ENCODE measurements at places on chromosomes 2 and 18.

GRCh38 chr18:58105206-58105887, 61.3 kb downstream of the NEDD4L start:
- DNase-seq, result no peak

GRCh38 chr18:48640566-48641270, 101.9 kb downstream of the CTIF start:
- DNase-seq, result peak; percentile 48

- no peak for DNase-seq
Measured at GRCh38 chr18:28771849-28772248, 594.9 kb upstream of the CDH2 start.

- peak; percentile 12 for DNase-seq
Measured at GRCh38 chr2:72325592-72326422, 178.1 kb upstream of the CYP26B1 start.

DNA sequence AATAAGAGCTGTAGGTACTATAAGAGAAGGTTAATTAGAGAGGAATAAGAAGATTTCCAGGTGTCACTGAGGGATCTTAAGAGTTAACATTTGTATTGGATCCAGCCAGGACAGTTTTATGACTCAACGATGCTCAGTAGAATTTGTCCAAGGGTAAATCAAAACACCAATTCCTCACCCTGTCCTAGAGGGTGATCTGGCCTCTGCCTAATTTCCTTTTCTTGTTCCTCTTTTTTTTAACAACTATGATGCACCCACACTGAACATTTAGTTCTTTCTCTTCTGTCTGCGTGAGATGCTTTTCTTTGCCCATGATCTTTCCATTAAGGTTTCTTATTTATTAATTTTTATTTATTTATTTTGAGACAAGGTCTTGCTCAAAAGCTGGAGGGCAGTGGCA, 92.0 kb downstream of the PMS1 start:
- DNase-seq, result no peak

DNA sequence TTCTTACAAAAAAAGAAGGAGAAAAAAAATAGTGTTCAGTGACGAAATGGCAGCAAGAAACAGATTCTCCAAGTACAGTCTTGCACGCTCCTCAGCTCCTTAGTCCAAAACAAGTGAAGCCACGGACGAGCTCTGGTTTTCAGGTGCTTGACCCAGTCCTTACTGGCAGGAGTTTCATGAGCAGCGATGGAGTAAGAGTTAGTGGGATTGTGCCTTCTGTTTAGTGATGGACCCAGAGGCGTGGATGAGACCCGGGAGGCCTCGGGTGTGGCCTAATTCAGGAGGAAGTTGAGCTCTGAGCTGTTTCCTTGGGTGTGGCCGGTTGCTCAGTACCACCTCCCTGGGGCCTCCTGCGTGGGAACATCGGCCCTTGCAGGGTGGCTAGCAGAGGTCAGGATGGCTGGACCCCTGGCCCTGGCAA, 52.0 kb downstream of the KIF5C start:
- no peak for DNase-seq

- no peak for DNase-seq
Measured at GRCh38 chr18:75049455-75049789, 159.5 kb downstream of the PTGR3 start.

GRCh38 chr2:241848761-241849615, 9.7 kb downstream of the PDCD1 start:
- DNase-seq, result no peak

- DNase-seq, result peak; percentile 3
Measured at GRCh38 chr2:168948621-168949212, 47.6 kb downstream of the G6PC2 start.

DNA sequence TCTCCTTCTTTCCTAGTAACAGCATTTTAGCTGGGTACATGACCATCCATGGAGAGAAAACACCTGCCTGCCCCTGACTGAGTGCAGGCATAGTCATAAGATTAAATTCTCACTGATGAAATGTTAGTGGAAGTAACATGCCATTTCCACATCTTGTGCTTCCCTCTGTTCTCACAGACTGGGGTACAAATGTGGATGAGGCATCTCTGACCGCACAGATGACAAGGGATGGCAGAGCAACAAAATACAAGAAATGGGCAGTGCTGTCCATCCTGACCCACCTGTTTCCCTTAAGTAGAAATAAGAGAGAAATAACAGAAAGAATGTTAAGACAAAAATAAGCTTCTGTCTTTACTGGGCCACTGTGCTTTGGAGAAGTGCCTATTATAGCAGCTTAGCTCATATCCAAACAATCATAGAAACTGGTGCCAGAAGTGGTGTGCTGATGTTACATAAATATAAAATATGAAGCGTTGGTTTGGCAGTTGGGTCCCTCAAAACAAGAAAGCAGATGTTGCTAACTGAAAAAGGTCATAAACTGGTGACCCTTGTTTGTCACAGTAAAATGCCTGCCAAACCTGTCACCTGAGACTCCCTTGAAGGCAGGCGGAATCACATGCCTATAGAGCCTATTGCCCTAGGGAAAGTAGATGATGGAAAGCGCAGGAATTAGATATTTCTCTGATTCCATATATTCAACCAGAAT, 72.4 kb upstream of the CCDC150 start:
- DNase-seq, result peak; percentile 12

GRCh38 chr2:10508038-10508437, 59.9 kb upstream of the ODC1 start:
- no peak for DNase-seq

- DNase-seq, result no peak
Measured at GRCh38 chr2:159262904-159263303, 23.6 kb downstream of the WDSUB1 start.

DNA sequence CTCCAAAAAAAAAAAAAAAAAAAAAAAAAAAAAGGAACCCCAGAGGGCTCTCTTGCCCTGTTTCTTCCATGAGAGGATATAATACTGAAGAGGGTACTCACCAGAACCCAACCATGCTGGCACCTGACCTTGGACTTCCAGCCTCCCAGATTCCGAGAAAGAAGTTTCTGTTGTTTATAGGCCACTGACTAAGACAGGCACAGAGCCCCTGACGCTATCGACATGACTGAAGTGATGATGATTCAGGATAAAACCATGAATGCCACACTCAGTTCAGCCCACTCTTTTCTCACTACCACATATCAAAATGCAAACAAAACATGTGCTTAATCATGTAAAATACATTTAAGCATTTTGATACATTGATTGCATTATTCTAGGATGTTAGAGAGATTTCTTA, 66.1 kb upstream of the CDCA7 start:
- DNase-seq, result peak; percentile 69

DNA sequence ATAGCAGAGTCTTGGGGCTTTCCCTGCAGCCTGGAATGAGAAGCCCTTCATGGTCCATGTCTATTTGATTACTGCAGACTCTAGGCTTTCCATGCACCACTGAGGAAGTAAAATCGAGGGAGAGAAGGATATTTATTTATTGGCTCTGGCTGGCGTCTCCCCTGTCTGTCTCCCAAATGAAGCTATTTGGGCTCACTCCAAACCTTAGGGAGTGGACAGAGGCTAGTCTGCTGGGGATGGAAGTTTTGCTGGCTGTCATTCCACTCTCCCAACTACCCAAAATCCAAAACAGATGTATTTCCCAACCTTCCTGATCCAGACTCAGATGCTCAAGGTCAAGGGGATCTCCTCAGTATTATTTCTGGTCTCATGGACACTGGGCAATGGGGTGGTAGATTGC, 33.7 kb downstream of the TMEM17 start:
- DNase-seq, result no peak

DNA sequence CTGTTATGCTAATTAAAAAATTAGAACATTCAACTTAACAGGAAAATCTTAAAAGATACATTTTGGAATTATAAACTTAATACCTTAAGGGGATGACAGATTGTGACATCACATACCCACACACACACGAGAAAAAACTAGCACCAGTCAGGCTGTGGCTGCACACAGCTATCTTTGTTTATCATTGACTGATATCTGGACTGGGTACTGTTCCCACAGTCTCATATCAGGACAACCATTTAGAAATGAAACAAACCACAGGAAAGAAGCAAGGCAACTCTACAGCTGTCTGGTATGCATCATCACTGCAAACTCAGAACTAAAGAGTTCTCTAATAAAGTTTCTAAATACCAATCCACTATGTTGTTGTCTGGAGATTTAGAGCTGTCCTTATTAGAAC, 210.9 kb upstream of the SMAD7 start:
- DNase-seq, result peak; percentile 60

DNA sequence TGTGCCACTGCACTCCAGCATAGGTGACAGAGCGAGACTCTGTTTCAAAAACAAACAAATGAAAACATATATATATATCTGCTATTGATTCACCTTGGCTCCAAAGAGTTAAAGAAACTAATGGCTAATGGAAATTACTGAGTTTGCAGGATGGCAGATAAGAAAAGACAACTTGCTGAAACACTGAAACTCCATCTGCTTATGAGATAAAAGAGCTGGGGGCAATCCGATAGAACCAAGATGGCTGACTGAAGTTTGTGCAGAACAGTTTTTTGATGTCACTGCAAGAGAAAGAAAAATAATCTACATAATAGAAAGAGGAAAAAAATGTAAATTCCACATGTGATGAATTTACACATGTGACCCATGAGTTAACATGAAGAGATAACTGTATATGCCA, 88.2 kb downstream of the LRATD1 start:
- no peak for DNase-seq

GRCh38 chr2:184053326-184053725, 545.0 kb upstream of the ZNF804A start:
- DNase-seq, result no peak

DNA sequence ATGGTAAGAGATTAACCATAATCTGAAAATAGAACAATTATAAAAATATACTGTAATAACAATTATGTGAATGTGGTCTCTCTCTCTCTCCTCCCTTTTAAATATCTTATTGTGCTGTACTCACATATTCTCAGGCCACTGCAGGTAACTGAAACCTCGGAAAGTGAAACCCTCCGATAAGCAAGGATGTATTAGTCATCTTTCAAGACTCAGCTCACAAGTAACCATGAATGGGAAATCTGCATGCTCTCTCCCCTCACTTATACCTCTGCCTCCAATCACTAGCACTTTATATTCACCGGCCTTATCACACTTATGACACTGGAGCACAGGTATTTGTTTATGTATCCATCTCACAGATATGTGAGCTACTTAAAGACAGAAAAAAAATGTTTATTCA, 139.7 kb downstream of the LRP2 start:
- DNase-seq, result no peak

DNA sequence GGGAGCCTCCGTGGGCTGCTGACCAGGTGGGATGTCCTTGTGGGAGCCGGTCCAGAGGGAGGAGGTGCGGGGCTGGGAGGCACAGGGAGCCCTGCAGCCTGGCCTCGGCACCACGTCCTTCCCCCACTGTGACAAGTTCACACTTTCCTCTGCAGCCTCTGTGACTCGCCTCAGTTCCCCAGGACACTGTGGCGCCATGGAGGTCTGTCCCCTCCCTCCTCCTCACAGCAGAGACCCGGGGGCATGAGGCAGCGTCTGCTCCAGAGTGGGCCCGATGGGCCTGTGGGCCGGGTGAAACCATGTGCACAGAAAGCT, 27.3 kb upstream of the KCNG2 start:
- DNase-seq, result no peak

GRCh38 chr2:214652473-214652872, 157.0 kb downstream of the BARD1 start:
- DNase-seq, result peak; percentile 17

GRCh38 chr2:32064021-32064601, 755 bp downstream of the SPAST start:
- DNase-seq, result peak; percentile 5

GRCh38 chr2:143132355-143132754, 3.1 kb downstream of the ARHGAP15 start:
- no peak for DNase-seq

DNA sequence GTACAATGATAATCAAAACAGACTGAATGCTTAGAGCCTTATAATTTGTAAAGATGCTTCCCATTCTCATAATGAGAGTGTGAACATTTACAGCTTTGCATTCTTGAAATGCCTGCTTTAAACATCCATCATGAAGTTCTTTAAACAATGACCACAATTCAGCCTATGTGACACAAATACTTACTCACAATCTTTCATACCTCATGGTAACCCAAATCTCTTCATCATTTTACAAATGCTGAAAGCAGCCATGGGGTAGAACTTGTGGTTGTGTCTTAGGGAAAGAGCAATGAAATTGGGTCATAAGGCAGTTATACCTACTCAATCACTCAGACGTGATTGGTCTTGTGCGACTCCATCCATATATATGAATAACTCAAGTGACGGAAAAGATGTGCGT, 140.7 kb downstream of the RND3 start:
- peak; percentile 7 for DNase-seq

- no peak for DNase-seq
Measured at GRCh38 chr18:13399511-13399910, 181.0 kb downstream of the LDLRAD4 start.

DNA sequence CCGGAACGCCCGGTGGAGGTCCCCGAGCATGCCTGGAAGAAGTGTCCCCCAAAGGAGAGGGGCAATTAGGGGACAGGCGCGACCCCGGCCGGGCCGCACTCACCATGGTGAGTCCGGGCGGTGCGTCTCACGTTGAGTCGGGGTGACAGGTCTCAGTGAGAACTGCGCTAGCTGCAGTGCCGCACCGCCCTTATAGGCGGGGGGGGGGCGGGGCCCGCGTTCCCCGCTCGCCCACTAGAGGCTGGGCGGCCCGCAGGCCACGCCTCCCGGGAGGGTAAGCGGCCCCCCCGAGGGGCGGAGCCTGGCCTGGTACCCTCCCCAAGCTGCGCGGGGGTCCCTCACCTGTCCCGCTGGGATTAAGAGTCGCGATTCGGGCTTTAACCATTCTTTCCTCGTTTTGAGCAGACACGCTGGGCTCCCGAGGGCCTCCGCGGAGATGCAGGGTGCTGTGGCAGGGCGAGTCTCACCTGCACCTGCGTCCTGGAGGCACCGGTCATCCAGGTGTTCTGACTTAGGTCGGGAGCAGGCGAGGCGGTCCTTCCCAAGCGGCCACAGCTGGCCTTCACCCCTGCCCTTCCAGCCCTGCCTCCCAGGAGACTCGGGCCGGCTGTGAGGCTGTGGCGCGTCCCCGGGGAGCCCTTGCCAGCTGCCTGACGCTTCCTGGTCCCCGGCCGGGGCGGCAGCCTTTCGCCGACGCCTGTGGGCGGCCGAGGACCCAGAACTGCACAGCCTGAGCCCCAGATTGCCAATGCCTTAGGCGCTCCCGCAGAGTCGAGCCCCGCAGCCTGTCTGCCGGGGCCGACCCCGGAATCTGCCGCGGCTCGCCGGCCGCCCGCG, at the start of gene TUBA4A:
Gene TUBA4A, minus strand, starts transcription at position 166 of the 837 bp plus-strand sequence. Its CDS starts 60 bp downstream, at position 106.
- DNase-seq, result peak; percentile 59

- DNase-seq, result no peak
Measured at GRCh38 chr18:36772241-36772723, 56.5 kb downstream of the TPGS2 start.

DNA sequence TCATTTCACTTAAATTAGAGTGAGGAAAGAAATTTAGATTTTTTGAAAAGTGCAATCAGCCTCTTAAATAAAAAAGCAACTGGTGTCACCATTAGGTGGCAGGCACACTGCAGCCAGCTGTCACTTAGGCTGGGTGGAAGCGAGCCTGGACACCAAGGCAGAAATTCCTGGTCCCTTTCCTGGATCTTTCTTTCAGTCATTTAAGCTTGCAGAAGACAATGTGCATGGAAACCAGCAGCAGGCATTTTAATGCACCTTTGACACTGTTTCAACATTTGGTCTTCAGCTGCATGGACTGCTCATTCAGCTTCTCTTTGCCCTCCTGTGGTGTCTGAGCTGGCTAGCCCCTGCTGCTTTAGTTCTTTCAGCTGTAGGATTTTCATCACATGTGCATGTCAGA, 61.0 kb downstream of the AQP4 start:
- no peak for DNase-seq

- peak; percentile 92 for DNase-seq
Measured at GRCh38 chr2:232611559-232612218, 21.7 kb upstream of the EFHD1 start.

- peak; percentile 43 for DNase-seq
Measured at GRCh38 chr18:13221869-13222855, 3.6 kb downstream of the LDLRAD4 start.
